WERI-Rb-1 (cell line): ENCODE measurements at places on chromosomes 4 and X.

DNA sequence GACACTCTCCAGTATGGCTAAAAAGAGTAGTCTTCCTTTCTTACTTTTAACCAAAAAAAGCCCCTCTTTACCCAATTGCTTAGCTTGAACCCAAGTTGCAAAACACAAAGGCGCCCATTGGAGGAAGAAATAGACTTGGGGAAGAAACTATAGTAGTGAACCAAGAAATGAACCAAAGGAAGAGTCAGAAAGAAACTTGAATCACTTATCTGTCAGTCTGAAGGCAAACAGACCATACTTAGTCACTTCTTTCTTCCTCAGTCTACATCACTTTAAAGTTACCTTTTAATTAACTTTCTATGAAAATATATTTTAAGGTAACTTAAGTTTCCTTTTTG, 161.4 kb upstream of the GIMD1 start:
- DNase-seq: no peak

- DNase-seq: no peak
Observed at GRCh38 chrX:12352922-12353321, 214.6 kb downstream of the FRMPD4 start.

GRCh38 chr4:185335579-185335978, 60.1 kb downstream of the LRP2BP start:
- no peak for DNase-seq

GRCh38 chr4:65508168-65508567, 162.1 kb downstream of the EPHA5 start:
- no peak for DNase-seq

DNA sequence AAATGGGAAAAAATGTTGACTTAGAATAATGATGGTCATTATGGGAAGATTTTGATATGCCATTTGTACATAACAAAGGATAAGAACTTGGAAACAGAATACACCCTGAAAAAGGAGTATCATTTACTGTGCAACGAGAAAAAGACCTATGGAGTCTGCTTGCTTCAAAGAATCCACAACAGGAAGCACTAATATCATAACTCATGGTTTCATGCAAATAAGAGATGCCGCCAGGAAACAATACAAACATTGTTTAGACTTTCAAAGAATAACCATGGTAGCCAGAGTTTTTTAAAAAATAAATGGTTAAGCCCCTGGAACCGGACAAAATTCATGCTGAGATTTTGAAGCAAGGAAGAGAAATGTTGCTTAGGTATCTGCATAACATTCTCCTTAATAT, 139.9 kb upstream of the ETNPPL start:
- DNase-seq: no peak

DNA sequence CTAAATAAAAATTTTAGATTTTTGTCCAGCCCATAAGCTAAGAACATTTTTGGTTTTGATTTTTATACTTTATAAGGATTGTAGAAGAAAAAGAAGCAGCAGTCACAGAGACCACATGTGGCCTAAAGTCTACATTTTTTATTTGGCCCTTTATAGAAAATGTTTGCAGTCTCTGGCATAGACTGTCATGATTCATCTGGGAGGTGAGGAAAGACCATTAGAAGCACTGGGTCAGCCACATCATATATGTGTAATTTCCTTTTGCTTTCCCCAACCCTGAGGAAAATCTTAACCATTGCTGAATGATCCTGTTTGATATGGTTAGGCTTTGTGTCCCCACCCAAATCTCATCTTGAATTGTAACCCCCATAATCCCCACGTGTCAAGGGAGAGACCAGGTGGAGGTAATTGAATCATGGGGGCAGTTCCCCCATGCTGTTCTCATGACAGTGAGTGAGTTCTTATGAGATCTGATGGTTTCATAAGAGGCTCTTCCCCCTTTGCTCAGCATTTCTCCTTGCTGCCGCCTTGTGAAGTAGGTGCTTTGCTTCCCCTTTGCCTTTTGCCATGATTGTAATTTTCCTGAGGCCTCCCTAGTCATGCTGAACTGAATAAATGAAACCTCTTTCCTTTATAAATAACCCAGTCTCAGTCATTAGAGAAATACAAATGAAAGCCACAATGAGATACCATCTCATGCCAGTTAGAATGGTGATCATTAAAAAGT, 12.1 kb upstream of the COPS4 start:
- DNase-seq: no peak

DNA sequence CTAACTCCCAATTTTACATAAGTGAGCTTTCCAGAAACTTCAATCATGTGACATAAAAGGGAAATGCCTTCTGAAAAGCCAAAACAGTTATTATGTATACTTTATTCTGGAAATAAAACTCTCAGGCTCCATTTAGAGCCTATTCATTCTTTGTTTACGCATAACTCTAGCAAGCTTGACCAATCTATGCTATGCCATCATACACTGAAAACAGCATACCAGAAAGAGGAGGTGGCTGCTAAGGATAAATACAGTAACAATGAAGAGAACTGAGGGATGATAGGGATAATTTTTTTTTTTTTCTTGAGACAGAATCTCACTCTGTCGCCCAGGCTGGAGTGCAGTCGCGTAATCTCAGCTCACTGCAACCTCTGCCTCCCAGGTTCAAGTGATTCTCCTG, 24.4 kb downstream of the CDKL2 start:
- no peak for DNase-seq

DNA sequence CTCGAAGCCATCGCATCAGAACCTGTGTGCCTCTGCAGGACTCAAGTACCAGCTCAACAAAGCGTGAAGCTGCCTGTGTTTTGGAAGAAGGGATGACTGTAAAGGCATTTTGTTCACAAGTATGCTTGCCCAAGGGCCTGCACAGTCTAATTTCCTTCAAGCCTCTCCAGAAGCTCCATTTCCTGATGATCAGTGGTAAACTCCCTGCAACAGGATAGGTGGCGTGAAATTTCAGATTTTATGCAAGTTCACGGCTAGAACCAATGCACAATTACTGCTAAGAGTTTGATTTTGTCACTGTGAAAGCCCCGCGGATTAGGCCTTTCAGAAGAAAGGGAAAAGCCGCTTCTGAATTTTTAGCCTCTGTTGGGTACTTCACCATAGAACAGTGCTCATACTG, 89.2 kb upstream of the TAPT1 start:
- no peak for DNase-seq

DNA sequence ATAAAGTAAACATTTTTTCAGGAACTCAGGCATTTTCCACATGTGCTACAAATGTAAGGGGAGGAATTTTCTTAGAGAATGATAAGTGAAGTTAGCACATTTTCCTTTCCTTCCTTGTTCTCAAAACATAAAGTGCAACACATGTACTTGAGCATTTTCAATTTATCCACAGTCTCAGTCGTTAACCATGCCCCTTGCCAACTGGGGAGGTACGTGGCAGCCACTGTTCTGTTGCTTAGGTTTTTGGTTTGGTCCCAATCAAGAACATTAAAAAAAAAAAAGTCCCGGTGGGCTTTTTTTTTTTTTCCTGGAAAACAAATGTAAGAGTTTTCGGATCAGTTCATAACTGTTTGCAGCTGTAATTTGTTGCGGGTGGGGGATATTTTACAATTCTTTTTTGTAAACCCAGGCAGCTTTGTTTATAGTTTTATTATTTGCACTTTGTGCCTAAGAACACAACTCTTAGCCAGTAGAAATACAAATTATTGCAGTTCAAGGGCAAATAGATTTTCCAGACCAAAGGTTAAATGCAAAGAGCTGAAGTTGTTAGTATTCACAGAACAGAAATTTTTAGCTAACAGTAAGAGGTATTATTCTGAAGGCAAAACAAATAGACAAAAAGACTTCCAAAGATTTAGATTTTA, 112.1 kb upstream of the NAP1L5 start:
- no peak for DNase-seq

DNA sequence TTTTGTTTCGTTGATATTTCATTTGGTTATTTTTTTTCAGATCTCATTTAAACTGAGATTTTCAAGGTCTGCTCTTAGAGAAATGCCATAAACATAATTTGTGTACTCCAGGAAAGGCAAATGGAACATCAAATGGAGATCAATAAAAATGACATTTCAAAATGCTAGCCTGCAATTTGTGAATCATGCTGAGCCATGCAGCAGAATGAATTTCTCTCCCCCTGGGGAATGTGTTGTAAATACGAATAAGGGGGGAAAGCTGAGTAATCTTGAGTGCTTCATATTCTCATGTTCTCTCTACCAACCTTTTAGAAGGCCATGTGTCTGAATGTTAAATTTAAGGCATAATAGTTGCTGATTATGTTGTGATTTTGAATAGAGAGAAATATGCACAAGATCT, 7.8 kb downstream of the ZCCHC4 start:
- DNase-seq: no peak

DNA sequence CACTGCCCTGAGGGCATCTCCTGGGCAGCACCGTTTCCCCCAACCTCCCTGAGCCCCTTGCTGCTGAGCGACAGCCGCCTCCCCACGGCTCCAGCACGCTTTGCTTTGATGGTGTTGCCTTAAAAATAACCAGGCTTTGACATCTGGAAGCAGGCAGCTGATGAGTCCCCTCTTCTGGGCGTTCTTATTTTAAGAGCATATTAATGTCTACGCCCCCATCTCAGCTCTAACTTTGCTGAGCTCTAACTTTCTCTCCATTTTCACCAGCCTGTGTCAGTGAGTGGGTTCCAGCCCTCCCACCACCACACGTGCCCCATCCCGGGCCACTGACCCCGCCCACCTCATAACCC, 70.2 kb downstream of the ADRA2C start:
- DNase-seq: no peak

DNA sequence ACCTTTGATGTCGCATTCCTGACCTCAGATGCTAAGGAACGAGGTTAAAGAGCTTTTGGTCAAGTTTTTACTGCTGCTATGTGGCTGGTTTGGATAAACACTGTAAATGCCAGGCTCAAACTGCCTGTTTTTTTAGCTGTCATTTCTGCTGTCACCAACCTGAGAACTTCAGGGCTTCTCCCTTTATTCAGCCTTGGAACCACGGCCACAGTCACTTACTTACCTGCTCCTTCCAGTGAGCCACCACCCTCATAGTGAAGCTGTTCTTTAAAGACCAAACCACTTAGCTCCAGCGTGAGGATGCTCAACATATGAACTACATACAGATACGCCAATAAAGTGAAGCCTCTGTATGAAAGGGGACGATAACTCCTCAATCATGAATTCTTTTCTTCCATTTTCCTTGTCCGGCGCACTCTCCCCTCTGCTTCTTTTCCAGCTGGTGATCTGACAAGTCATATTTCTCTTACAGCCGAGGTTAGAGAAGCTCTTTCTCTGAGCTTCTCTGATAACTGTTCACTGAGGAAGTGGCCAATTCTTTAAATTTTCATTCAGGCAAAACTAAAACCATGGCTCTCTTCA, 152.8 kb upstream of the ANK2 start:
- DNase-seq: peak; percentile 25

GRCh38 chrX:126065901-126066660, 100.0 kb downstream of the DCAF12L2 start:
- no peak for DNase-seq

- no peak for DNase-seq
Observed at GRCh38 chrX:4668802-4669536, 955.5 kb upstream of the PRKX start.

DNA sequence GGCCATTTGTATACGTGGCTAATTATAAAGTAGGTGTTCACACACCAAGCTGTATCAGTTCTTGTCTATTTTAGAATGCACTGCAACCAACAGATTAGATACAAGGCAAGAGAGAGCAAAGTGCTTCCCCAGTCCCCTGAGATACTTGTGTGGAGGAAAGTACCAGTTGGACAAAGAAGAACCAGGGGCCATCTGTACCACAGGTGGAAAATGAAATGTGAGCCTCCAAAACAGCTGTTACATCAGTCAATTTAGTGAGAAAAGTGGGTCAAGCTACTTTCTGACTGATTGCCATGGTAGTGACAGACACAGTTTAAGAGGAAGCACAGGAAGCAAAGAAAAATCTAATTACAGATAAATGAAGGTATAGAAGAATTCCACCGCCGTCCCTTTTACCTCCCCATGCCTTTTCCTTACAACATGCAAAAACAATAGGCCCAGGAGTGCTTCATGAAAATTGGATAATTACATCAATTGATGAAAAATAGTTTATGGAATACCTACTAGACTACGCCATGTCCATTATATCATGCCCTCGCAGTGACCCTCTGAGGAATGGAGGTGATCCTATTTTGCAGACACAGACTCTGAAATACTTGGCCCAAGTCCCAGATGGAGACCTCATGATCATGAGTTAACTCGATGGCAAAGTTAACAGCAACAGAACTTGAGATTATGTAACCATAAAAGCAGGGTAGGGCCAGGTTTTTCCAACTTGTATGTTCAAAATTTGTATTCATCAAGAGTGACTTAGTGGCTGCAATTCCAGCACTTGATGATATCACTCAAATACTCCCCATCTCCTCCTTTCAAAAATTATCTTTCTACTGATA, 15.8 kb downstream of the SMPX start:
- DNase-seq: peak; percentile 16

DNA sequence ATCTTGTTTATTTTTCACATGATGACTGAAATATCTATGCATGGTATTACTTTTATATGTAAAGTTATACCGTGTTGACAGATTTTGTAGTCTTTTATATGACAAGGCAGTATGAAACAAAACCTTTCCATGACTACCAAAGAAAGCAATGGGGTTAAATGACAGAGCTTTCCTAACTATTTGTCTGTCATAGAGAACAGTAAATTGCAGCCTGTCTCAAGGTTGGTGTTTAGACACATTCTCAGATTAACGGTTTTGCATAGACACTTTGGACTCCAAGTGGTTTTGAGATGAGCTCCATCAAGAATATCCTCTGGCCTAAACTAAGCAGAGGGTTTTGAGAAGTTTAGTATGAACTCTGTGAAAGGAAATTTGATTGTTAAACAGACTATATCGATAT, 180.7 kb upstream of the TENM3 start:
- no peak for DNase-seq

- peak; percentile 78 for DNase-seq
Observed at GRCh38 chr4:185004562-185005218, 13.6 kb upstream of the HELT start.

DNA sequence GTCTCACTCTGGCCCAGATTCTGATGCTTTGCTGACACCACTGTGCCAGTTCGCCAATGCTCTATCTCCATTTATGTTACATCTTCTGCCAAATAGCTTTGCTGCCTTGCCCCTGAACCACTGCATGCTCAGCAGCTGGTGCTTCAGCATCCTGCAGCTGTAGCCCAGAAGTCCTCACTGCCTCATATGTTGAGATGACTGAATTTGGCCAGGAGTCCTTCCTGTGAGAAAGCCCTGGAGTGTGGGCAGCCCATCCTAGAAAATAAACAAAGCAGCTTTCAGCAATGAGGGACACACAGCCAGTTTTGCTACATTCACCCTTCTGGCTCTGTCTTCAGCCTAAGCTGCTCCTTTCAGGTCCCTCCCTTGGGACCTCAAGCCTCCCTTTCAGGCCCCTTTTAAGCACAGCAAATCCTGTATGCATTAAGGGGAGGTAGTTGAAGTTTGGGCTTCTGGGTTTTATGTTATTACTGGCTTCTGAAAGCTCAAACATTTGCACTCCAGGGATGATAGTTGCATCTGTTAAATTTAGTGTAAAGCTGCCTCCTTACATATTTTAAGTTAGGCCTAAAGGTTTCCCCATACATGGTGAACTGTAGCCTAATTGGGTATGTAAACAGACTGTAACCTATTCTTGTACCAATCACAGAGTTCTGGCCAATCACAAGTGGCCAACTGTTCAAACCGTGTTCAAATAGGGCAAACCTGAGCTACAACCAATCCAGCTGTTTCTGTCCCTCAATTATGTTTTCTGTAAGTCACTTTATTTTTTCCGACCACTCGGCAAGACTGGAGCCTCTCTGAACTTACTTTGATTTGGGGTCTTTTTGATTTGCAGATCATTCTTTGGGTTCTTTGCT, 2.1 kb upstream of the TMEM165 start:
- no peak for DNase-seq
